ENCODE measurements at places on chromosomes 1 and 21. TPM values are rescaled to one million over a fixed set of nuclear protein-coding genes. Genes with fewer than 3 reads are reported as not detected.

EDARADD gene
- 9.4 TPM for total RNA-seq

RASSF5 gene
- 1.2 TPM for total RNA-seq

SOX13 gene
- 107 TPM for total RNA-seq

STYXL2 gene
- 1.9 TPM for total RNA-seq

CEP104 gene
- total RNA-seq, result 40.3 TPM

FMN2 gene
- total RNA-seq, result 2.6 TPM

TSSK3 gene
- 0.67 TPM for total RNA-seq

SPEN gene
- 33.5 TPM for total RNA-seq
